ENCODE measurements at places on chromosomes 2 and 18.

DNA sequence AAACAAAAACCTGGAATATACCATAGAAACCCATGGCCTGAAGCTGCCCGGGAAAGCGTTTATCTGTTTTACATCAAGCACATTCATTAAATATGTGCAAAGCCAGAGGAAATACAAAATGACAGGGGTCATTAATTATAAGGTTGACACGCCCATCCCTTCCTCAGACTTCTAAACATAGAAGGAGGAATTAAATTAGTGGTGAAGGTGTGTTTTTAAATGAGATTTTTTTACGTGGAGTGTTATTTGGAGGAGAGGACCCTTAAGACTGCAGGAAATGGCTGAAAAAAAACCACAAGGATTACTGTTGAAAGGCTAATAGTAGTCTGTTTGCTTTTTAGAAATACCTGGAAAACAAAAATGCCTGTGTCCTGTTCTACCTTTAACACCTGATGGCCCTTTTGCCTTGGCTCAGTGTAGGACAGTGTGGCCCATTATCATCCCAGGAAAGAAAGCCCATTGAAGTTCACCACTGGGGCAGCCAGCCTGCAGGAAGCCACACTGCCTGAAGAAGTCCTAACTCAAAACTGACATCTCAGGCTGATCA, 123.2 kb downstream of the EPHA4 start:
- H3K4me3 ChIP-seq = no peak overlapping the region
- H3K36me3 ChIP-seq = no peaks in the 10 kb centered on the region
- no peak overlapping the region for H3K27ac ChIP-seq
- H3K4me1 ChIP-seq = peaks cover 10% of the 10 kb centered on the region
- no peak for DNase-seq

DNA sequence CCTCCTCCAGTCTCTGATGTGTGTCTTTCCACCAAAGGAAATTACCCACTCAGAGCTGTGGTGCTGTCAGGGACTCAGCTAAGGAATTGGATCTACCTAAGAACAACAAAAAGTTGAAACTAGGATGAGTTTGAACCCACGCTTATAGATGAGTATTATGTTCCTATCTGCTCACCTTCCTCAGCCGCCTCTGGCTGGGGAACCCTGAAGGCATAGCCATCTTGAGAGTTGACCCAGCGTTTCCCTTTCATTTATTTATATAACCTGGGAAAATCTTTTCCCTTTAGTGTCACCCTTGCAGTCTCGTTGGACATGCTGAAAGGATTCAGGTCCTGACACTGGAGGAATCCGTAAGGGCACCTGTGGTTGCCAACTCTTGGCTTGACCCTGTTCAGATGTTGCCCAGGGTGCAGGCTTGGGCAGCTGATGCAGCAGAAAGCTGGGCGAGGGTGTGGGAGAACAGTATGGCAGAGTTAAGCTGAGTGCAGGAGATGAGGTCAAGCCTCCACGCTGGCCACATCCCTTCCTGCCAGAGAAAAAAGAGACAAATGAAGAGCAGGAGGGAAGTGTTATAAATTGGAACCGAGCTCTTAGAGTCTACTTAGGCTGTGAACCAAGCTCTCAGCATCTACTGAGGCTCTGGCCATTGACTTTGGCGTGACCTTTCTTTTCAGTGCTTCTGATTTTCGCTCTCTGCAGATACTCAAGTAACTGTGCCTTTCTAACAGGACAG, 1.9 kb downstream of the CDH20 start:
- no peaks in the 10 kb centered on the region for H3K4me1 ChIP-seq
- no peak overlapping the region for H3K4me3 ChIP-seq
- H3K27ac ChIP-seq = no peak overlapping the region
- H3K36me3 ChIP-seq = no peaks in the 10 kb centered on the region
- 0 out of 2 replicates have a peak, but pooled peaks cover 7% of the 10 kb centered on the region for H3K27me3 ChIP-seq

DNA sequence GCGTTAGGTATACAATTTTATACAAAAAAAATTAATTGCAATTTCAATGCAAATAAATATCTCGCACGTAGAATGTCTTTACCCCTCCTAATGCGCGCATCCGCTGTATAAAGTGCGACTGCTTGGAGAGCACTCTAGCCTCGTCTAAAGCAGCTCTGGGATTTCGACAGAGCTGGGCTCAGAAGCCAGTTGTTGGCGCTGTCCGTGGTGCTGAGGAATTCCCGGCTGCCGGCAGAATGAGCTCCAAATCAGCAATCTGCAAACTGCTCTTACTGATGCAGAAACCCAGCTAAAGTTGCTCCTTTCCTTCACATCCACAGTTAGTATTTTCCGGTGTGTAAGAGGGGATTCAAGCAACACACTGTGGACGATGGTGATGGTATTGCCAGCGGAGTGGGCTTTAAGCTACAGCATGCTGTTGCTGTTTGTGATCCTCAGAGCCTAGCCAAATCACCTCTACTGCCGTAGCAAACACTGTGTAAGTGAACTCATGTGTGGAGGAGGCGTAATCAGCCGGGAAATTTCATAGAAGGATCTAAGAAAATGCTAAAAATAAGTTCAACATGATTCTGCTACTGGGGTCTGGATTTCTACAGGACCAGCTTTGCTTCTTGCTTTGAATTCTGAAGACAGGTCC, at the start of gene VWC2L:
TSS of gene VWC2L (plus strand) at position 137 of the 637 bp plus-strand sequence. CDS start 3,140 bp downstream, outside the sequence.
- H3K4me3 ChIP-seq = no peak within 1 kb of the TSS
- H3K27ac ChIP-seq = no peak within 1 kb of the TSS
- H3K4me1 ChIP-seq = no peaks in the 10 kb centered on the region
- no peaks in the 10 kb centered on the region for H3K27me3 ChIP-seq

DNA sequence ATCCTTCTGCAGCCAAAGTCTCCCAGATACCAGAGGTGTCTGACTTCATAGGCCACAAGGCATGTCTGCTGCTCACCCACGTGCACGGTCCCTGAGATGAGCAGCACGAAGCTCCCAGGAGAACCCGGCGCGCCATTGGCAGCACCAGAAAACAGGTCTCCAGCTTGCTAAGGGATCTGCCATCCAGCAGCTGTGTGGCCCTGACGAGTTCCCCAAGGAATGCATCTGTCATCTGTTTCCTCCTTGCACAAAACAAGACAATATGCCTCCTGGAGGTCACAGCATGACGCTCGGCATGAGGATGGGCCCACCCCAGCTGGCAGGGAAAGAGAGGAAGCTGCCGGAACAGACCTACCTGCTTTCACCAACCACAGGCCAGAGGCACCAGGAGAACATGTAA, 29.2 kb downstream of the HS6ST1 start:
- H3K27me3 ChIP-seq = no peaks in the 10 kb centered on the region
- H3K4me3 ChIP-seq = no peak overlapping the region
- H3K36me3 ChIP-seq = no peaks in the 10 kb centered on the region
- no peak for DNase-seq
- H3K27ac ChIP-seq = no peak overlapping the region

GRCh38 chr2:41337956-41338355, 709.9 kb upstream of the PKDCC start:
- H3K27me3 ChIP-seq = no peaks in the 10 kb centered on the region
- H3K27ac ChIP-seq = no peak overlapping the region
- no peaks in the 10 kb centered on the region for H3K36me3 ChIP-seq
- no peak overlapping the region for H3K4me3 ChIP-seq

GRCh38 chr2:66851449-66851872, 416.5 kb downstream of the MEIS1 start:
- no peak for DNase-seq
- no peaks in the 10 kb centered on the region for H3K27me3 ChIP-seq

- H3K27ac ChIP-seq = no peak overlapping the region
- H3K36me3 ChIP-seq = no peaks in the 10 kb centered on the region
- no peaks in the 10 kb centered on the region for H3K4me1 ChIP-seq
- H3K4me3 ChIP-seq = no peak overlapping the region
- no peak for DNase-seq
Observed at GRCh38 chr18:53551868-53552426, 672.5 kb downstream of the MBD2 start.

DNA sequence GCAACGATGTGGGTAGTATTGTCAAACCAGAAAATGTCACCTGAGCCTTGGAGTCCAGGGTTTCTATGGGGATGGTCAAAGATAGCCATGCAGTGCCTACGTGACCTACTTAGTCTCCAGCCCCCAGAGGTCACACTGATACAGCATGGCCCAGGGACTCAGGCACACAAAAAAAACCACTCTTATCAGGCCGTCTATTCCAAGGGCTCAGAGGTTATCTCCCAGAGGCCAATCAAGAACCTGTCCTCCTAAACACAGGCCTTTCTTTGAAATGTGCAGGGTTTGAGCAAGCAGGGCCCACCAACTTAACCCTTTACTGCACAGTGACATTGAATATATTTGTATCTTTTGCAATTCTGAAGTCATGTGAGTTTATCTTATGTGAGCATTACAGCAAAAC, 82.7 kb downstream of the MRO start:
- no peak for DNase-seq
- no peaks in the 10 kb centered on the region for H3K4me1 ChIP-seq
- H3K36me3 ChIP-seq = no peaks in the 10 kb centered on the region

GRCh38 chr2:150385211-150385610, 102.3 kb downstream of the RND3 start:
- H3K27ac ChIP-seq = no peak overlapping the region
- no peaks in the 10 kb centered on the region for H3K27me3 ChIP-seq
- no peaks in the 10 kb centered on the region for H3K36me3 ChIP-seq
- no peak for DNase-seq
- H3K4me3 ChIP-seq = no peak overlapping the region

GRCh38 chr2:166057370-166058164, 70.3 kb downstream of the SCN1A start:
- no peak overlapping the region for H3K4me3 ChIP-seq
- no peaks in the 10 kb centered on the region for H3K4me1 ChIP-seq
- H3K27me3 ChIP-seq = peaks cover 36% of the 10 kb centered on the region

DNA sequence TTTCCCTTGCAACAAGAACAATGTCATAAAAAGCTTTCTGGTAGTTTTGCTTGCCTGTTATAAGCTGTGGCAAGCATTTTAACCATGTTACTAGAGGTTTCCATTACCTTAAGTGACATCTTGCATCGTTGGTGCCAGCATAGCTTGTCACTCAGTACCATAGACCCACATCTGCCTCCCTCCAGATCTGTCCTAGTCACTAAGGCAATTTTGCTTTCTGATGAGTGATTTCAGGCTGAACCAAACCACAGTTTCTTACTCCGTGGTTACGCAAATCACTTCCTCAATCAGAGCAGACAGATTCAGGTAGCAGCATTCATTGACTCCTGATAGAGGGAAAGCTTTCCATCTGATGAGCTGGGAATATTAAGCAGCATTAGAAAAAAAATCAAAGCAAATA, 1057.5 kb upstream of the FAM98A start:
- no peak overlapping the region for H3K27ac ChIP-seq
- no peaks in the 10 kb centered on the region for H3K4me1 ChIP-seq
- no peaks in the 10 kb centered on the region for H3K36me3 ChIP-seq
- DNase-seq = no peak

DNA sequence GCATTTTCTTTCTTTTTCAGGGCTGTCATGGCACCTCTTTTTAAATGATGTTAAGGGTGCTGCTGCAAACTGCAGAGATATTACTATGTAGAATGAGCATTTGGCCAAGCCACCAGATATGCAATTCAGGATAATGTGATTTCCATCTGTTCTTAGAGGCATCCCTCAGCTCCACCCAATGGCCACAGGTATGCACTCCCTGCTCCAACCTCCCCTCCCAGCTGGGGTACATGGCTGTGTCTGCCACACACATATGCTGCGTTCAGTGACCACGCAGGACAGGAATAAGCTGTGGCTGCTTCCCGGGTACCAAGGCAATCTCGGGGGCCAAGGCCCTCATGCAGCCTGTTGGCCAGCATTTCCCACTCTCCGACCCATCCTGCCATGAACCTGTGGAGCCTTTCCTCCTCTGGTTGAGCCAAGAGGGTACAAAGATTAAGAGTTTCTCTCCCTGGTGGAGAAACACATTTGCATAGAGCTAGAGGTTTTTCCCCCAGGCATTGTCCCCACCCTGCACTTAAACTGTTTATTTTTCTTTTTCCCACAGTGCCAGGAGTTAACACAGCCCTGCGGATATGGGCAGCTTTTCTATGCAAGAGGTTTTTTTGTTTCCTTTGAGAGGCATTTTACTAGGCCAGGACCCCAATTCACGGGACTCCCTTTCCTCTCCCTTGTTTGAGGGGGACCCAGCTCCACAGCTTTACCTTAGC, 147.0 kb downstream of the GCA start:
- H3K4me3 ChIP-seq = no peak overlapping the region
- H3K27ac ChIP-seq = no peak overlapping the region
- no peaks in the 10 kb centered on the region for H3K36me3 ChIP-seq
- H3K4me1 ChIP-seq = no peaks in the 10 kb centered on the region

GRCh38 chr2:178284613-178285286, 90.4 kb downstream of the OSBPL6 start:
- DNase-seq = no peak
- H3K4me1 ChIP-seq = no peaks in the 10 kb centered on the region
- H3K36me3 ChIP-seq = no peaks in the 10 kb centered on the region
- no peak overlapping the region for H3K4me3 ChIP-seq

DNA sequence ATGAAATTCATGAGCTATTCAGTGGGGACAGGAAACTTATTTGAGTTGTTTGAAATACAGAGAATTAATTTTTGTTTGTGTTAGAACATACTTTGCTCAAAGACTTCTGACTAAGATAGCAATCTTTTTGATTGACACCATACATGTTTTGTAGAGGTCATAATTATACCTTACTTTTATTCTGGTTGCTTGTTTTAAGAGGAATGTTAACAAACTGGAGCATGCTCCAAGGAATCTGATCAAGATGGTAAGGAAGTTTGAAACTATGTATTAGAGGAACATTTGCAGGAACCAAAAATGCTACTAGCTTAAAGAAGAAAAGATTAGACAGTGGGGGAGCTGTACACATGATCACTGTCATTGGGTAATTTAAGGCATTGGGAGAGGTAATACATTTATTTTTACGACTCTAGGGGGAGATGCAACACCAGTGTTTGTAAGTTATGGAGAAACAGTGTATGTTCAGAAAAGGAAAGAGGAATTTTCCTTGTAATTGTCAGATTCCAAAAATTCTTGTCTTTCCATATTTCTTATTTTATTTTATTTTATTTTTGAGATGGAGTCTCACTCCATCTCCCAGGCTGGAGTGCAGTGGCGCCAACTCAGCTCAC, 8.0 kb downstream of the AGFG1 start:
- DNase-seq = no peak
- no peaks in the 10 kb centered on the region for H3K4me1 ChIP-seq
- no peak overlapping the region for H3K27ac ChIP-seq
- H3K36me3 ChIP-seq = no peaks in the 10 kb centered on the region

- no peak overlapping the region for H3K4me3 ChIP-seq
- no peak overlapping the region for H3K27ac ChIP-seq
- no peaks in the 10 kb centered on the region for H3K27me3 ChIP-seq
- H3K4me1 ChIP-seq = no peaks in the 10 kb centered on the region
Observed at GRCh38 chr2:82198809-82199492, 1894.4 kb upstream of the LRRTM1 start.

GRCh38 chr2:127014630-127015029, 92.3 kb downstream of the BIN1 start:
- DNase-seq = no peak
- H3K36me3 ChIP-seq = no peaks in the 10 kb centered on the region
- H3K4me1 ChIP-seq = no peaks in the 10 kb centered on the region
- H3K4me3 ChIP-seq = no peak overlapping the region
- no peak overlapping the region for H3K27ac ChIP-seq

- H3K27me3 ChIP-seq = no peaks in the 10 kb centered on the region
- no peak overlapping the region for H3K4me3 ChIP-seq
Observed at GRCh38 chr2:132871831-132872230, 201.8 kb upstream of the LYPD1 start.
